Activated CD4-positive, alpha-beta memory T cell treated with anti-CD3 and anti-CD28 coated beads for 36 hours (primary cell): ENCODE measurements at places on chromosomes 13 and 19. TPM values are rescaled to one million over a fixed set of nuclear protein-coding genes. Genes with fewer than 3 reads are reported as not detected.

- no peaks in the 10 kb centered on the region for H3K27me3 ChIP-seq
- H3K4me3 ChIP-seq: no peak overlapping the region
- H3K27ac ChIP-seq: no peak overlapping the region
- no peak for DNase-seq
- H3K36me3 ChIP-seq: peaks cover 7% of the 10 kb centered on the region
These were observed 28.2 kb downstream of the GAS6 start for GRCh38 chr13:113835461-113836270.

DNA sequence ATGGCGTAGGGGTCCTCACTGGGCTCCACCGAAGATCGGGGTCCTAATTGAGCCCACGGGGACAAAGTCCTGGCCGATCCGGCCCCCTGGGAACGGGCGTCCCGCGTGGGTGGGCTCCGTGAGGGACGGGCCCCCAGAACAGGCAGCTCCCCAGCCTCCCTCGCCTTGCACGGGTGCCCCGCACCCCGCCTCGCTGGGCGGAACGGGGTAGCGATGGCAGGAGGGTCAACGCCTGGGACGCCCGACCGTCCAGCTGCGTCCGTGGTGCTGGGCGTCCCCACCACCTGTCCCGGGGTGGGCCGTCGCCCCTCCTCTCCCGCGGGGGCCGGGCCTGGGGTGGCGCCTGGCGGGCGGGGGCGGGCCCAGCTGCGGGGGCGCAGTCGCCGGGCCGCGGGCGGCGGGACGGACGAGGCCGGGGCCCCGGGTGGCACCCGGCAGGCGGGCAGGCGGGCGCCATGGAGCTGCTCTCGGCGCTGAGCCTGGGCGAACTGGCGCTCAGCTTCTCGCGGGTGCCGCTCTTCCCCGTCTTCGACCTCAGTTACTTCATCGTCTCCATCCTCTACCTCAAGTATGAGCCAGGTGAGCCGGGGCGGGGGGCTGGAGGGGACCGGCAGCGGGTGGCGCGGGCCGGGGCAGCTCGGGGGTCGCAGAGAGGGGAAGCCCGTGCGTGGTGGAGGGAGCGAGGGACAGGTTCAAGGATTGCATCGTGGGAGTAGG lies at the start of gene TMEM38A:
Gene TMEM38A (plus strand): TSS at position 377 of the 717 bp plus-strand sequence. CDS start 79 bp downstream, at position 456.
- H3K36me3 ChIP-seq: peaks cover 19% of the 10 kb centered on the region
- DNase-seq: peak; percentile 42
- H3K4me3 ChIP-seq: peak within 1 kb of the TSS; percentile 93
- peak within 1 kb of the TSS; percentile 95 for H3K27ac ChIP-seq
- H3K27me3 ChIP-seq: peaks cover 2% of the 10 kb centered on the region
- H3K4me1 ChIP-seq: peaks cover 28% of the 10 kb centered on the region

- H3K4me1 ChIP-seq: peaks cover 6% of the 10 kb centered on the region
- H3K27ac ChIP-seq: no peak overlapping the region
- no peaks in the 10 kb centered on the region for H3K36me3 ChIP-seq
- peaks cover 33% of the 10 kb centered on the region for H3K27me3 ChIP-seq
- peak; percentile 72 for DNase-seq
These were observed 12.1 kb upstream of the PEX11G start for GRCh38 chr19:7500811-7501450.

- H3K27me3 ChIP-seq: peaks cover 12% of the 10 kb centered on the region
- no peaks in the 10 kb centered on the region for H3K4me1 ChIP-seq
- no peak for DNase-seq
- no peaks in the 10 kb centered on the region for H3K36me3 ChIP-seq
- H3K4me3 ChIP-seq: no peak overlapping the region
These were observed 72.5 kb upstream of the MRI1 start for GRCh38 chr19:13691569-13692435.

GRCh38 chr19:1227304-1228054 lies 10.3 kb downstream of the CBARP start:
- no peaks in the 10 kb centered on the region for H3K27me3 ChIP-seq
- no peak overlapping the region for H3K4me3 ChIP-seq
- peaks cover 7% of the 10 kb centered on the region for H3K36me3 ChIP-seq
- no peak overlapping the region for H3K27ac ChIP-seq

DNA sequence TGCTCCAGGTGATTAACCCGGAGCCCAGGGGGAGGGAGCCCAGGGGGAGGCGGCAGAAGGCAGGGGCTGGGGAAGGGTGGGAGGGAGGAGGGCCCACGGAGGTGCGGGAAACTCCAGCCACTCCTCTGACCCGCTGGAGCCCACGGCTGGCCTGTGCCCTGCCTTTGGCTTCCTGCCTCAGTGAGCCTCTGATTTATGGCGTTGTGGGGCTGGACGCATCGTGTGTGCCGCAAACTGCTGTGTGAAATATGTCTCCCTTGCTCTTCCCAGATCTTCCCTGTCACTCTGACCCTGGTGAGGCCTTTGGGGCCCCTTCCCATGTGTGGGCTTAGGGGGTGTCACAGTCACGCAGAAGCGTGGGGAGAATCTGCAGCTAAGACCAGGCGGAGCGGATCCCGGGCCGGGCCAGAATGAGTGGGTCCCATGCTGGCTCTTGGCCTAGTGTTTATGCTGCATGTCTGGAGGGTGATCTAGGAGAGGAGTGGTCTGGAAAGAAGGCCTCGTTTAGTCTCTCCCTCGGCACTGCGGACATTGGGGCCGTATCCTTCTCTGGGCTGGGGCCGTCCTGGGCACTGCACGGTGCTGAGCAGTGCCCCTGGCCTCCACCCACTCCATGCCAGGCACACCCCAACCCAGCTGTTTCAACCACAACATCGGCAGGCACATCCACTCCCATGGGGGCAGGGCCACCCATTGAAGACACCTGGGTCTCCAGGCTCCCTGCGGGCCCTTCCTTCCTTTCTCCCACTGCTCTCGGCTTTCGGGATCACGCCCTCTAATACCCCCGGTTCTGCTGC lies 123.0 kb downstream of the KDM4B start:
- no peaks in the 10 kb centered on the region for H3K27me3 ChIP-seq
- peaks cover 8% of the 10 kb centered on the region for H3K36me3 ChIP-seq
- no peak for DNase-seq
- no peak overlapping the region for H3K27ac ChIP-seq
- no peaks in the 10 kb centered on the region for H3K4me1 ChIP-seq

LGALS14 gene
- total RNA-seq: 2.5 TPM

TFDP1 gene
- total RNA-seq: 149 TPM
